ENCODE measurements at places on chromosomes 4 and X.

DNA sequence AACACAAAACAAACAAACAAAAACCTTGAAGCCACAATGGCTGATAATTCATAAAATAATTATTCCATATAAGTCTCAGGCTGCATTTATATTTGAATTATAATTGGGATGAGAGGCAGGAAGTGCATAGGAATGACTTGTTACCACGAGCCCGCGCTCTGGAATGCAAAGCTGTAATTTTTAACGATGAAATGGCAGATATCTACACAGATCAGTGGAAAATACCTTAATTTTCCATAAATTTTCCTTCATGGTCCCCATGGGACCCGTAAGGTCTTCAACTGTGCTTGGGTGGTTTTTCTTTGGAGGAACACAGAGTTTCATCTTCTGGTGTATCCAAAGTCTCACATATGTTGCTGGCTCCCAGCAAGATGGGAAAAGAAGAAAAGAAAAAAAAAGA, 226.8 kb downstream of the SHOX start:
- peak; percentile 85 for DNase-seq

DNA sequence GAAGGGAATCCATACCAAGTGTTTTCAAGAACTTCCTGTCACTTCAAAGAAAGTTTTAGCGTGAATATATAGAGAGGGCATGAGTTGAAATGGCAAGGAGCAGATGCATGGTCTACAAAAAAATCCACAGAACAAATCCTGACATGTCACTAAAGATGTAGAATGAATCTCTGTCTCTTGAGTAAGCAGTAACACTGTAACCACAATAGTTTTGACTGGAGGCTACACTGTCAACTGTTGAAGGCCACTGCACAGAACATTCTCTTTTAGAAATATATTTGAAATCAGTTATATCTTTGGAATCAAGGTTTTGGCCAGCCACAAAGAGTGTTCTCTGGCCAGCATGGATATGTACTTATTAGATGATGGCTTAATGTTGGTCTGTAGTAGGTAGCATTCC, 83.8 kb downstream of the VCX3B start:
- no peak for DNase-seq

DNA sequence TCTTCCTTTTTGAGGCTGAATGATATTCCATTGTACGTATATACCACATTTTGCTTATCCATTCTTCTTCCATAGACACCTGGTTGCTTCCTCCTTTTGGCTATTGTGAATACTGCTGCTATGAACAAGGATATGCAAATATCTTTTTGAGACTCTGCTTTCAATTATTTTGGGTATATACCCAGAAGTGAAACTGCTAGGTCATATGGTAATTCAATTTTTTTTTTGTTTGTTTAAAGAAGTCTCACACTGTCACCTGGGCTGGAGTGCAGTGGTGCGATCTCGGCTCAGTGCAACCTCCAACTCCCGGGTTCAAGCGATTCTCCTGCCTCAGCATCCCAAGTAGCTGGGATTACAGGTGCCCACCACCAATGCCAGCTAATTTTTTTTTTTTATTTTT, 75.3 kb downstream of the METTL14 start:
- DNase-seq = no peak

- DNase-seq = no peak
Measured at GRCh38 chr4:117491516-117491915, 406.1 kb upstream of the TRAM1L1 start.

DNA sequence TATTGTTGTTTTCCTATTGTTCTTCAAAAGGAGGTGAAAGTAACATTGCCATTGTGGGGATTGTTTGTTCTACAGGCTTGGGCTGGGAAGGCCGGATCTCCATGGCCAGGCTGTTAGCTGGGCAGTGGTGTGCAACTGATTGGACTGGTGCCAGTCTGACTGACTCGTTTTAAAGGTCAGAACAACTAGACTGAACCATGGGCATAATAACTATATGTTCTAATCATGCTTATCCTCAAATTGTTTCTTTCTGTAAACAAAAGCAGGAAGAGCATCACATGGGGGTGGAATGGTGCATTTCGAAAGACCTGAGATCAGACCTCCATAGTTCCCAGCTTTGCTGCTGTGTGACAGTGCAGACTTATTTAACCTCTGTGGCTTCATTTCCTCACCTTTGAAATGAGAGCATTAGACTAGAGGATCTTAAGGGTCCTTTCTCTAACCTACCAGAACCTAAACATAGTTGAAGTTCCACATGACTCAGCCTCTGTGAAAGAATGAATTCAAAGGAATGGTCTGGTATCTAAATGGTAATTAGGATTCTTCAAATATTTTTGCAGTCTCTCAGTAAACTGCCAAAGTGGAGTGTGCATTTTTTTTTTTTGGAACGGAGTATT, 66.7 kb upstream of the PGRMC2 start:
- DNase-seq = peak; percentile 97

DNA sequence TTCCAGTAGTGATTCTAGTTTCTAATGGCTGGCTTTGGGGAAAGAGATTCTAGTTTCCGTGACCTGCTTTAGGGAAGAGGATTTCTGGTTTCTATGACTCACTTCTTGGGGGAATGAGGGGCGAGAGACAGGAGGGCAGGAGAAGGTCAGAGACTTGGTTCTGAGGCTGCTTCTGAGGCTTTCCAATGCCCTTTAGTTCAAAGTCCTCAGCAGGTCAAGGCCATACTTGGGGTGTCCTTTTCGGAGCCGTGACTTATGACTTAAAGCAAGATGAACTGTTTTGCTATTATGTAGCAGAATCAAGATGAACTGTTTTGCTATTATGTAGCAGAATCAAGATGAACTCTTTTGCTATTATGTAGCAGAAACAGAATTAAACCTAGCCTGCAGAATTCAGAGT, 52.2 kb upstream of the TLR3 start:
- no peak for DNase-seq

DNA sequence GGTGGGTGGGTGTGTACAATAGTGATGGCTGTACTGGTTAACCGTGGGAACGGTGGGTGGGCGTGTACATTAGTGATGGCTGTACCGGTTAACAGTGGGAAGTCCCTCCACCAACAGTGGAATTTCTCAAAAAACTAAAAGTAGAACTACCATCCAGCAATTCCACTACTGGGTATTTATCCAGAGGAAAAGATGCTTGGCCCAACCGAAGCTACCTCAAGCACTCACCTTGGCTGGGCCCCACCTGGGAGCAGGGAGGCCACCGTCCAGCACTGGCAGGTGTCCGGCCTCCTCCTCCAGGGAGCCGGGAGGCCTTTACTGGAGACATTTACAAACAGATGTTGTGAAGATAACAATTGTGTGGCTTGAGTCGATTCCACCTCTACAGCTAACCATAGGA, 6.0 kb upstream of the MAEA start:
- no peak for DNase-seq

GRCh38 chr4:14095831-14096230, 468.3 kb upstream of the BOD1L1 start:
- peak; percentile 42 for DNase-seq

DNA sequence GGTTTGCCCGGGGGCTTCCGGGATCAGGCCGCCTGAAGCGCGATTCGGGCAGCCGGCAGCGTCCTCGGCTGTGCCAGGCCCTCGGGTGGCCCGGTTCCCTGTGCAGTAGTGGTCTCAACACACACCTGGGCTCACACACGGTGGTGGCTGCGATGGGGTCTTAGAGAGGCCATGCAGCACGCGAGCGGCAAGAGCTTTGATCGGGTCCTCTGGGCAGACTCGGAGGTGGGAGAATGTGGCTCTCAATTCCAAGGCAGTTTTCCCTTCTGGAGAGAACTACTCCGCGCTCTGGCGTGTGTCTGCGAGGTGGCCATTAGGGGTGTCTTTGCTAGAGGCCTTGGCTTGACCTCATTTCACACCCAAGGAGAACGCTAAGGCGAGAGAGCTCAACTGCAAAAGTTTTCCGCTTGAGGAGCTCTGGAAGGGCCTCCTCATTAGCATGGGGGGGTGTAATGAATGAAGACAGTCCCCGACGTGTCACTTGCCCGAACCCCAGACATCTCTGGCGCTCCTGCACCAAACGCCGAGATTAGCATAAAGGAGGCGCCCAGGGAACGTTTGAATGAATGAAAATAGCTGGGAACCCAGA, 771 bp upstream of the RBPJ start:
- no peak for DNase-seq

DNA sequence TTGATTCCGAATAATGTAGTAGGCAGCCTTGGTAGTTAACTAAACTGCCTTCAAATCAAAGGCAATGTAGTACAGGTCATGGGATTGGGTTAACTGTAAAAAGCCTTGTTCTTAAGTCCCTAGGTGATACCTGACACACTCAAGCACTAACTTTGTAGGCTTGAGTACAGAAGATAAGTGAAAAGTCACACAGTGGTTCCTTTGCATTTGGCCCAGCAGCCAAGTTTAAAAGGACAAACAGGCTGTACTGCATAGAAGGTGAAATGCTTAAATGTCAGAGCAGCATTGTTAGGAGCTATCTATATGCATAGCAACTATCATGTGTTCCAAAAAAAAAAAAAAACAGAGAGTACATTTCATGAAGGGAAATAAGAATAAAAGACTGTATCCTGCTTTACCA, 178.4 kb downstream of the ATOH1 start:
- no peak for DNase-seq

DNA sequence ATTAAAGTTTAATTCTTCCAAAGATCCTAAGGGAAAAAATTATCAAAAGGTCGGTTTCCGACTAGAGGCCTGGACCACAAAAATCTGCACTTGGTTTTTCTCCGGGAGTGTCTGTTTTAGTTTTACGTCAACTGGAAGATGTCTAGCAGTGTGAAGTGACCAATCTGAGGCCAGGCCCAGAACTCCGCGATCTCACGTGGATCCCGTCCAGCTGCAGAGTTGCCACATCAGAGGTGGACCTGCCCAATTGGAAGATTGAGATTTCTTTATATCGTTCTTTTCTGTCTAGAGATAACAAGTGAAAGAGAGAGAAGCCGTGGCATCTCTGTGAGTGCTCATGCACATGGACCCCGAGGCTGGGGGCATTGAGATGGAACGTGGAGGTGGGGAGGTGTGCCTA, 115.8 kb downstream of the AFF1 start:
- DNase-seq = no peak

DNA sequence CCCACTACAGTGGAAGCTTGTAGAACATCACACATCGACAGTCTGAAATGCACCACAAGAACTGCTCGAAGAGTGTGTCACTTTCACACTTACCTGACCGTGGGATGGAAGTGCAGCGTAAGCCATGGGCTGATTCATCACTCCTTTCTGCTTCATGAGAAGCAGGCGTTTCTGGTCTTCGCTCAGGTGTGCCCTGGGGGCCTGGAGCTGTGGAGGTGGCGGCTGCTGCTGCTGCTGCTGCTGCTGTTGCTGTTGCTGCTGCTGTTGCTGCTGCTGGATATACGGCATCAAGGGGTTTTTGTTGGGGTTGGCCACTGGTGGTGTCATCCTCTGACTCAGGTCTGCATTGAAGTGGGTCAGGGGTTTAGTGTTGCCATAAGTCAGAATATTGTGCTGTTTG, 223.6 kb downstream of the MGST2 start:
- no peak for DNase-seq

- DNase-seq = no peak
Measured at GRCh38 chrX:447052-447451, 60.3 kb upstream of the PPP2R3B start.

DNA sequence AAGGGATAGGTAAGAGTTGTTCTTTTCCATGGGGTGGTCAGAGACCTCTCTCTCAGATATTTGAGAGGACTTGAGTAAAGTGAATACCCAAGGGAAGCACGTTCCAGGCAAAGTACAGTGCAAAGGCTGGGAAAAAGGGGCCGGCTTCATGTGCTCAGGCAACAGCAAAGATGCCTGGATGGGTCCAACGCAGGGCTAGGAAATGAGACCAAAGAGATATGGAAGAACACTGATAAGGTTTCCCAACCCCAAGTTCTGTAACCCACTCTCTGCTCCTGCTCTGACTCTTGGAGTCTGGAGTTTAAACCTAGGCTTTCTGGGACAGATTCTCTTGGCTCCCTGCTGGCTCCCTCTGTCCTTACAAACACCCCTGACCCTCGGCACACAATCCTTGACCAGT, 36.2 kb upstream of the PROM1 start:
- DNase-seq = no peak

DNA sequence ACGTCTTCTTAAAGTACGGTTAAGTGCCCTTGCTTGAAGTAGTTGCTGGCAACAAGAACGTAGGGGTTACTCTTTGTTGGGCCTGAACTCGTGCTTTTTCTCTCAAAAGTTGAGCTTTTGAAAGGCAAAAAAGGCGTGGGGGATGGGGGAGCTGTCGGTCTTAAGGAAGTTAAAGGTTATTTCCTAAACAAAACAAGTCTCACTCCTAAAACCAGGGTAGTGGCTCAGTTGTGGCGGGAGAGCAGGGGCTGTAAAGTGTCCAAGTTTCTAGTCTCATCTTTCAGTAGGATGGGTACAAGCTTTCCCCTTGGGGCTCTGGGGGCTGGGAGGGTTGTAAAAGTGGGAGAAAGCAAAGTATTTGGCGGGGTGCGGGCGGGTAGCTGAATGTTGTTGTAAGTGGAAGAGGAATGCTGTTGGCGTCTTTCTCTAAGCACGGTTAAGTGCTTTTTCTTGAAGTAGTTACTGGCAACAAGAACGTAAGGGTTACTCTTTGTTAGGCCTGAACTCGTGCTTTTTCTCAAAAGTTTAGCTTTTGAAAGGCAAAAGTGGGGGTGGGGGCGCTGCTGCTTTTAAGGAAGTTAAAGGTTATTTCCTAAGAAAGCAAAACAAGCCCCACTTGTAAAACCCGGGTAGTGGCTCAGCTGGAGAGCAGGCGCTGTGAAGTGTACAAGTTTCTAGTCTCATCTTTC, 904 bp upstream of the WDR1 start:
- peak; percentile 35 for DNase-seq

GRCh38 chr4:135098061-135098460, 896.5 kb upstream of the PABPC4L start:
- DNase-seq = no peak

DNA sequence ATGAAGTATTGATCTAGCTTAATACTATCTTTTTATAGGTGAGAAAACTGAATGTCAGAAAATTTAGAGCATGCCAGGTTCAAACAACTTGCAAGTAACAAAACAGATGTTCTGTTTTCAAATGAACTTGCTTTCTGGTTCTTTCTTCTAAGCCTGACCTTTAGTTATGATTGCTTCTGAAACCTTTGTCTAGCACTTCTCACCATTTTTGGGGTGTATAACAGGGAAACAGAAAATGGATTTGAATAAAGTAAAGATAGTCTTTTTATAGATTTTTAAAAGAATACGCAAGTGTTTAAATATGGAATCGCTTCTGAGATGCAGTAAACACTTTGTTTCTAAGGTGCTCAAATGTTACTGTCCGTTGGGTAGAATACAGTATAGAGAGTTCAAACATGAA, 687.2 kb upstream of the CPEB2 start:
- no peak for DNase-seq

GRCh38 chrX:84735025-84735424, 232.8 kb upstream of the HDX start:
- DNase-seq = peak; percentile 12

- DNase-seq = no peak
Measured at GRCh38 chr4:183602557-183603027, 56.4 kb downstream of the RWDD4 start.

- no peak for DNase-seq
Measured at GRCh38 chr4:29558789-29559188, 1161.4 kb upstream of the PCDH7 start.

DNA sequence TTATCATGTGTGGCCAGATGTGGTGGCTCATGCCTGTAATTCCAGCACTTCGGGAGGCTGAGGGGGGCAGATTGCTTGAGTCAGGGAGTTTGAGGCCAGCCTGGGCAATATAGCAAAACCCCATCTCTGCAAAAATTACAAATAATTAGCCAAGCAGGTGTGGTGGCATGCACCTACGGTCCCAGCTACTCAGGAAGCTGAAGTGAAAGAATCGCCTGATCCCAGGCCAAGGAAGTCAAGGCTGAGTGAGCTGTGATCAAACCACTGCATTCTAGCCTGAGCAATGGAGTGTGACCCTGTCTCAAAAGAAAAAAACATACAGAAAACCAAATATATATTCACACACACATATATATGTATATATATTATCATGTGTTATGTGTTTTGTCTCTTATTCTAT, 15.0 kb downstream of the APELA start:
- DNase-seq = no peak
